ENCODE measurements at places on chromosomes 12 and 14.

- no peak for DNase-seq
Observed at GRCh38 chr14:52333823-52334657, 19.9 kb downstream of the PTGER2 start.

GRCh38 chr12:68790081-68790951 is 17.7 kb upstream of the MDM2 start:
- no peak for DNase-seq

DNA sequence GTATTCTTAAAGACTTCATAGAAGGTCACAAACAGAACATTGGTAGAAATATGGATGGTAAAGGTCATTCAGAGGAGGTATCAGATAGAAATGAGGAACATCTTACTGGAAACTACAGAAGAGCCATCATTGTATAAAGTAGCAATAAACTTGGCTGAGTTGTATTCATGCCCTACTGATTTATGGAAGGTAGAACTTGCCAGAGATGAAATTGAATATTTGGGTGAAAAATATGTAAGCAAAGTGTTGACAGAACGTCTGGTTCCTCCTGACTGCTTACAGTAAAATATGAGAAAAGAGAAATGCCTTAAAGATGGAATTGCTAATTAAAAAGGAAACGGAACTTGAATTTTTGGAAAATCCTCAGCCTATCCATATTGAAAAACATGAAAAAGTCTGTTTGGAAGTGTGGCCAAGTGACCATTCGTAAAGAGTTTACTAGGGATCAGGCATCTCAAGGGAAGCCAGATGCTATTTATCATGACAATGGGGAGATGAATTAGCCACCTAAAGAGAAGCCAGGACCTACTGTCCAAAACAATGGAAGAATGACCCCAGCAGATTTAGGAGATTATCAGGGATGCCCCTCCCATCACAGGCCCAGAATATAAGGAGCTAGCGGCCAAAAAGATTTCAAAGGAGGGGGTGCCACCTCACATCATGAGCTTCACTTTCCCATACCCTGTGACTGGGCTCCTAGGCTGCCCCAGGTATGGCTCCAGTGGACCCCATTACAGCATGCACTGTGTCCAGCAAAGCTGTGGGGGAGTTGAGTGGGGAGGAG is 189.3 kb downstream of the ITPR2 start:
- DNase-seq: no peak

DNA sequence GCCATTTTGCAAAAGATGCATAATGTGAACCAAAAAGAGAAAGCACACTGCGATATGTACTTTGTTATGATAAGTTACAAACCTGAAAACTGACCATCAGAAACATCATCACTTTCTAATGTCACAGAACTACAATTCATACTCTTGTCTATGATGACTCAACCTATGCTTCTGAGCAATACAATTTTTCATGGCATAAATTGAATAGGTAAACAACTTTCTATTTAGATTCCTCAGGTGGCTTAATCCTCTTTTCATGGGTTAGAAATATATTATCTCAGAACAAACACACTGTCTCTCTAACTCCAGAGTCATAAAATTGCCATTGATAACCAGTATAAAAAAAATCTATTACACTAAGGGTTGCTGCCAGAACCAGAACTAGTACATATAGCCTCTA is 1715.0 kb upstream of the FLRT2 start:
- no peak for DNase-seq

- DNase-seq: no peak
Observed at GRCh38 chr14:70398280-70398679, 18.6 kb downstream of the SYNJ2BP start.

DNA sequence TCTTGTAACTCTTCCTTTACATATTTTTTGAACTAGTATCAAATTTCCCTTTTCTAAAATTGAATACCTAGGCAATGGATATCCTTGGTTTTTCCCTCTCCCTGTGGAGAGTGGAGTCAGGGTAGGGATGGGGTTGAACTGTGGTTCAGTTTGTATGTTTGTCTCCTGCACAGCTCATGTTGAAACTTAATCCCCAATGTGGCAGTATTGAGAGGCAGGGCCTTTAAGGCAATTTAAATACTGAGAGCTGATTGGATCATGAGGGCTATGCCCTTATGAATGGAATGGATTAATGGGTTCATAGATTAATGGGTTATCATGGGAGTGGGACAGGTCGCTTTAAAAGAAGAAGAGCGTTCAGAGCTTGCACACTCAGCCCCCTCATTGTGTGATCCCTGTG is 127.2 kb upstream of the RGS6 start:
- DNase-seq: no peak

DNA sequence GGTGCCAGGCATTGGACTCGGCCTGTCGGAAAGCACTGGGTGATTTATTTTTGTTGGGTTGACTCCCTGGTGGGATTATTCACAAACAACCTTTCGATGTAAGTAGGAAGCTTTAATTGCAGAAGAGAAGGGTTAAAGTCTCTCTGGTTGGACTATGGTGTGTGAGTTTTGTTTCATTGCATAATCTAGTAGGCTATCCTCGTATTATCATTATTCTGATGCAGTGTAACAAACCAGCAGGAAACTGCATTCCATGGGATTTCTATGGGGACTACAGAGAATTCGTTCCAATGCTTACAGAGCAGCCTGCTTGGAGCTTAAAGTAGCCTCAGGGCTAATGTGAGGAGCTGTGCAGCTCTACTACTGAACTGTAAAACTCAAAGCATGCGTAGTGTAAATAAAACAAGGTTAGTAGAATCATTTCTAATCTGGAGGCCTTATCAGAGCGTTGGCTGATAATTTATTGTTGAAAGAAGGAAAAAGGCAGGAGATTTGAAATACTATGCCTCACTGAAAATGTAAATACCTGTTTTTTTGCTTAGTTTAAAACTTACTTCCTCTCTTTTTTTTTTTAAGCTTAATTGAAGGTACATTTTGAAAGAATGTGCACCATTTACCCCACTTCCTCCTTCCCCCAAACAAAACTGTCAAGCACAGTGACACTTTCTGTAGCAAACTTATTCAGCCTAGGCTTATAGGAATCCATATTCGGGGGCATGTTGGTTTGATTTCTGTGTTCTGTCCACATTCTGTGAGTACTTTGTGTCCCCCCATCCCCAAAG is 226.7 kb downstream of the NPAS3 start:
- peak; percentile 47 for DNase-seq

DNA sequence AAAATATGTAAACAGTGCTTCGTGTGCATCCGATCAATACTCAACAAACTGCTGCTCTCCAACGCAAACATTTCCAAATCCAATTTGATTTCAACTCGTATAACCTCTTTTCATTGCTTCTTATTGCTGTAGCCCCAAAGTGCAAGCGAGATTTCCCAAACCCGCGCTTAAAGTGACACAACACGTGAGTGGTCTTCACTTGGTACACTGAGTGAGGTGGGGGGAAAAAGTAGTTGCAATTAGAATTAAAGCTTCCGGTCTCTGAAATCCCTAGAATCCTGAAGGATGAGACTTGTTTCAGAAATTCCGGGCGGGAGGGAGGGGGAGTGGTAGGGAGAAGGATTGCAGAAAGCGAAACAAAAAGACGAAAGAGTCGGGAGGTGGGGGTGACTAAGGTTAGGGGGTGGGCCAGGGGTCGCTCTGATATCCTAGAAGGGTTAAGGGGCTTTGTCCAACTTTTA is 387.5 kb downstream of the BCAT1 start:
- DNase-seq: peak; percentile 41

DNA sequence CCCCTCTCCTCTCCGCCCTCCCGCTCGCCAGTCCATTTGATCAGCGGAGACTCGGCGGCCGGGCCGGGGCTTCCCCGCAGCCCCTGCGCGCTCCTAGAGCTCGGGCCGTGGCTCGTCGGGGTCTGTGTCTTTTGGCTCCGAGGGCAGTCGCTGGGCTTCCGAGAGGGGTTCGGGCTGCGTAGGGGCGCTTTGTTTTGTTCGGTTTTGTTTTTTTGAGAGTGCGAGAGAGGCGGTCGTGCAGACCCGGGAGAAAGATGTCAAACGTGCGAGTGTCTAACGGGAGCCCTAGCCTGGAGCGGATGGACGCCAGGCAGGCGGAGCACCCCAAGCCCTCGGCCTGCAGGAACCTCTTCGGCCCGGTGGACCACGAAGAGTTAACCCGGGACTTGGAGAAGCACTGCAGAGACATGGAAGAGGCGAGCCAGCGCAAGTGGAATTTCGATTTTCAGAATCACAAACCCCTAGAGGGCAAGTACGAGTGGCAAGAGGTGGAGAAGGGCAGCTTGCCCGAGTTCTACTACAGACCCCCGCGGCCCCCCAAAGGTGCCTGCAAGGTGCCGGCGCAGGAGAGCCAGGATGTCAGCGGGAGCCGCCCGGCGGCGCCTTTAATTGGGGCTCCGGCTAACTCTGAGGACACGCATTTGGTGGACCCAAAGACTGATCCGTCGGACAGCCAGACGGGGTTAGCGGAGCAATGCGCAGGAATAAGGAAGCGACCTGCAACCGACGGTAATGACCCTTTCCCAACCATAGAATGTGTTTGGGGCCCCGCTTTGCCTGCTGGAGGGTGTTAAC is 615 bp downstream of the CDKN1B start:
- no peak for DNase-seq

GRCh38 chr12:5227708-5228373 is 184.2 kb downstream of the KCNA5 start:
- no peak for DNase-seq

GRCh38 chr14:45686771-45687170 is 433.8 kb upstream of the MIS18BP1 start:
- peak; percentile 27 for DNase-seq

GRCh38 chr14:97271451-97271960 is 474.3 kb downstream of the VRK1 start:
- DNase-seq: no peak

GRCh38 chr14:89615421-89615820 is 198.4 kb upstream of the FOXN3 start:
- DNase-seq: no peak

GRCh38 chr14:91911474-91912032 is 35.9 kb downstream of the FBLN5 start:
- peak; percentile 29 for DNase-seq

- DNase-seq: no peak
Observed at GRCh38 chr14:91496790-91497189, 13.3 kb downstream of the PPP4R3A start.

DNA sequence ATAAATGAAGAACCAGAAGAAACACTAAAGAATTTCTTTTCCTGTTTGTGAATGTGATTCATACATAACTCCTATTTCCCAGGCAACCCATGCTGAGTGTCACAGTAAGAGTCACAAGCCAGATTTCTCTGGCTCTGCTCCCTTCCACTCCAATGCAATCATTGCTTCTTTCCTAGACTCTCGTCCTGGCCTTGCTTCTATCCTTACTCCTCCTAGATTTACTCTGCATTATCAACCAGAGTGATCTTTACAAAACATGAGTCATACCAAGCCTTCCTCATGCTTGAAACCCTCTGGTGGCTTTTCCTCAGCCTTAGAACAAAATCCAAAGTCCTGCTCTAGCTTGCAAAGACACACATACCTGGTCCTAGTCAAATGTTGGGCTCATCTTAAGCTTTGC is 13.3 kb downstream of the IL22 start:
- peak; percentile 92 for DNase-seq

- DNase-seq: peak; percentile 67
Observed at GRCh38 chr12:104805186-104805585, 152.9 kb downstream of the SLC41A2 start.

GRCh38 chr12:14400599-14400998 is 35.1 kb downstream of the ATF7IP start:
- no peak for DNase-seq

GRCh38 chr12:110932046-110932445 is 11.7 kb upstream of the MYL2 start:
- no peak for DNase-seq

DNA sequence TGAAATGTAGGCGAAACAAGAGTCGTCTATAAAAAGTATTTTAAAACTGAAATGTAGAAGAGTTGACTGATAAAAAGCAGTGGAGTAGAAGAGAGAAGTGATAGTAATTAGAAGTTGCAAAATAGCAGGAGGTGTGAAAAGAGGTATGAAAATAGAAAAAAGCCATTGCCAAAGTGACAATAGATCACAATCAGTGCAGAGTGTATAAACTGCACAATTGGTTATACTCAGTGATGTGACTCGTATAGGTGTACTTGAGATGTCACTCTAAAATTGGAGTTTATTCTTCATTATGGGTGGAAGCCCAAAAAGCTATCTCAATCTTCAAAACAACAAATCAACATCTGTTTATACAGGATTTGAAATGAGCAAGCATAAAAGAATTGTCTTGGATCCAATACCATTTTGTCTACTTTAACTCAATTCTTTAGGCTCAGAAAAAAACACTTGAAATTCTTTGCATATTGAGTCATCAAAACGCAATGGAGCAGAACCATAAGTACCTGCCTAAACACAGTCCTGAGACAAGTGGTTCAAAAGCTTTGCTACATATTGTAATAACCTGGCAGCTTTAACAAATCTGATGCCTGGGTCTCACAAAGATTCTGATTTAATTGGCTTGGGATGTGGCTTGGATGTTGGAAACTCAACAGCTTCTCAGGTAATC is 8.8 kb downstream of the IKBIP start:
- peak; percentile 83 for DNase-seq

- peak; percentile 18 for DNase-seq
Observed at GRCh38 chr12:52311285-52311648, 9.9 kb downstream of the KRT83 start.

GRCh38 chr12:20268771-20269170 is 99.6 kb upstream of the PDE3A start:
- no peak for DNase-seq

- peak; percentile 67 for DNase-seq
Observed at GRCh38 chr14:21068521-21069387, 1.4 kb upstream of the ARHGEF40 start.

GRCh38 chr14:67766035-67766680 is 50.2 kb downstream of the ZFYVE26 start:
- DNase-seq: no peak

DNA sequence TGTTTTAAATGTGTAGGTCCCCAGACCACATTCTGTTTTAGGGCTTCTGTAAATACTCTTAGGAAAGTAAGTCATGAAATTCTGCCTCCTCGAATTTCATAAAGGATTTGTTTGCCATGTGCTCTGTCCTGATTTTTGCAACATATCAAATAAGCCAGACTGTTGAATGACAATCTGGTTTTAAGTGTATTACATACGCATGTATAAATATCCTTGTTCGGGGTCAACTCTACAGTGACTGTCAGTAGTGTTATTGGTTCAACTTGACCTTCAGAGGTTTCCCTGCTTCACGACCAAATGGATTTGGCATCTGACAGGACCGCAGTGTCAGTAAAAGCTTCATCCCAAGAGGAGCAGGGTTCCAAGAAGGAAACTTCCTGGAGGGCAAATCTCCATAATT is 52.7 kb downstream of the PPM1A start:
- DNase-seq: no peak

DNA sequence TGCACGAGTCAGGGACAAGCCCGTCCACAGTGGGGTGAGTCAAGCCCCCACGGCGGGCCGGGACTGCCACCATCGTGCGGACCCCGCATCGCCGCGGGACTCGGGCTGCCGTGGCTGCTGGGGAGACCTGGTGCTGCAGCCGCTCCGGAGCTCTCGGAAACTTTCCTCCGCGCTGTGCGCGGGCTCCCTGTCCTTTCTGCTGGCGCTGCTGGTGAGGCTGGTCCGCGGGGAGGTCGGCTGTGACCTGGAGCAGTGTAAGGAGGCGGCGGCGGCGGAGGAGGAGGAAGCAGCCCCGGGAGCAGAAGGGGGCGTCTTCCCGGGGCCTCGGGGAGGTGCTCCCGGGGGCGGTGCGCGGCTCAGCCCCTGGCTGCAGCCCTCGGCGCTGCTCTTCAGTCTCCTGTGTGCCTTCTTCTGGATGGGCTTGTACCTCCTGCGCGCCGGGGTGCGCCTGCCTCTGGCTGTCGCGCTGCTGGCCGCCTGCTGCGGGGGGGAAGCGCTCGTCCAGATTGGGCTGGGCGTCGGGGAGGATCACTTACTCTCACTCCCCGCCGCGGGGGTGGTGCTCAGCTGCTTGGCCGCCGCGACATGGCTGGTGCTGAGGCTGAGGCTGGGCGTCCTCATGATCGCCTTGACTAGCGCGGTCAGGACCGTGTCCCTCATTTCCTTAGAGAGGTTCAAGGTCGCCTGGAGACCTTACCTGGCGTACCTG is 1.1 kb downstream of the PDE3A start:
- peak; percentile 79 for DNase-seq
